ENCODE measurements at places on chromosomes 3 and 15.

- DNase-seq = no peak
Observed at GRCh38 chr15:101305820-101306255, 10.8 kb upstream of the SNRPA1 start.

- DNase-seq = no peak
Observed at GRCh38 chr3:34198309-34198708, 399.9 kb downstream of the PDCD6IP start.

DNA sequence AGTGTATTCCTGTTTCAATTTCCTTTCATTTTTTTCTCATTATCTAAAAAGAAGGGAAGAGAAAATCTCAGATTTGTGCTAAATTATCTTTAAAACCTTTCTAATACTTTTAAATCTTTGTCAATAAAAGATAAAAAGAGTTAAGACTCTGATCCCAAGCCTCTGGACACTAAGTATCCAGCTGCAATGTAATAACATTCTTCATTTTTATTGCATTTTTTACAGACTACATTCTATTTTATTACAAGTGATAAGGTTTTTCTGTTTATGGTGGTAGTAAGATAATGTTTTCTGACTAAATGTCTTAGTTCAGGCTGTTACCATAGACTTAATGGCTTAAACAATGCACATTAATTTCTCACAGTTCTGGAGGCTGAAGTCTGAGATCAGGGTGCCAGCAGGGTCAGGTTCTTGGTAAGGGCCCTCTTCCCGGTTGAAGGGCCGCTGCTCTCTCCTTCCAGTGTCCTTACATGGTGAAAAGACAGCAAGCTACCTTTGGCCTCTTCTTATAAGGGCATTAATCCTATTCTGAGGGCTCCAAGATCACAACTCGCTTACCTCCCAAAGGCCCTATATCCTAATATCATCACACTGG is 19.7 kb downstream of the KCNAB1 start:
- no peak for DNase-seq

GRCh38 chr3:126166009-126166408 is 14.4 kb downstream of the ALDH1L1 start:
- no peak for DNase-seq

DNA sequence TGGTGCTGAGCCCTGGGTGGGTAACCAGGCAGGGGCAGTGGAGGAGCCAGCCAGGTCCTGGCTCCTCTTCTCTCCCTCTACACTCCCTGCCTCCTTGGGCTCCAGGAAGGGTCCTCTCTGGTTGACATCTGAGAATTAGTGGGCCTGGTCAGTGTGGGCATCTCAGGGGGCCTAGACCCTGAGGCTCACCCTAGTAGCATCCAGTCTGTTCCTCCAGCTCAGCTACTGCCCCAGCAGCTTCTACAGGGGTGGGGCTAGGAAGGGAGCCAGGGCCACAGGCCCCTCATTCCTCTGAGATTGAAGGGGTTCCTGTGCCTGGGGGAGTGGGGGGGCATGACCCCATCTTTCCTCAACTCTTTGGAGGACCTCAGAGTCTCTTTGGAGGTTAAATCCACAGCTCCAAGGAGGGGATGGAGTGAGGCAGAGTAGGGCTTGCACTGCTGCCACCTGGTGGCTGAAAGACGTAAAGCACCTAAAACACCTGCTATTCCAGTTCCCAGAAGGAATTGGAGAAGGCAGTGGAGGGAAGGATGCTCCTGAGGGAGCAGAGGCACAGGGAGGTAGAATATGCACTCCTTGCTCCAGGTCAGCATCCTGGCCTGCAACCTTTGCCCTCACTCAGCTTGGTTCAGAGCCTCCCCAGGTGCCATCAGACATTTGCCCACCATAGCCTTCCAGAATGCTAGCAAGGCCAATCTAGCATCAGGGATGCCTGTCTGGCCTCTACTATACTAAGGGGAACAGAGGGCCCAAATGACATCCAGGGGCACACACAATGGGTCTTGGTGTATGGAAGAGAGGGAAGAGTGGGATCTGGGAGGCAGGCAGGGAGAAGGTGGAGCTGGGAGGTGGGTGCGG is 25.1 kb downstream of the C3orf18 start:
- DNase-seq = peak; percentile 58

DNA sequence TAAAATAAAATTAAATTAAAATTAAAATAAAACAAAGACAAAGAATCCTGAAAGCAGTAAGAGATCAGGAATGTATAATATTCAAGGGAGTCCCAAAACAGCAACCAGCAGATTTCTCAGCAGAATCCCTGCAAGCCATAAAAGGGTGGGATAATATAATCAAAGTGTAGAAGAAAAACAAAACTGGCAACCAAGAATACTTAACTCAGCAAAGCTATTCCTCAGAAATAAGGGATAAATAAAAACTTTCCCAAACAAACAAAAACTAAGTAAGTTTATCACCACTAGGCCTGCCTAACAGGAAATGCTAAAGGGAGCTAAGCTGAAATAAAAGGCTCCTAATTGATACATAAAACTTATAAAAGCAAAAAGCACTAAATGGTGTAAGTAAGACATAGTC is 29.8 kb downstream of the THBS1 start:
- no peak for DNase-seq

DNA sequence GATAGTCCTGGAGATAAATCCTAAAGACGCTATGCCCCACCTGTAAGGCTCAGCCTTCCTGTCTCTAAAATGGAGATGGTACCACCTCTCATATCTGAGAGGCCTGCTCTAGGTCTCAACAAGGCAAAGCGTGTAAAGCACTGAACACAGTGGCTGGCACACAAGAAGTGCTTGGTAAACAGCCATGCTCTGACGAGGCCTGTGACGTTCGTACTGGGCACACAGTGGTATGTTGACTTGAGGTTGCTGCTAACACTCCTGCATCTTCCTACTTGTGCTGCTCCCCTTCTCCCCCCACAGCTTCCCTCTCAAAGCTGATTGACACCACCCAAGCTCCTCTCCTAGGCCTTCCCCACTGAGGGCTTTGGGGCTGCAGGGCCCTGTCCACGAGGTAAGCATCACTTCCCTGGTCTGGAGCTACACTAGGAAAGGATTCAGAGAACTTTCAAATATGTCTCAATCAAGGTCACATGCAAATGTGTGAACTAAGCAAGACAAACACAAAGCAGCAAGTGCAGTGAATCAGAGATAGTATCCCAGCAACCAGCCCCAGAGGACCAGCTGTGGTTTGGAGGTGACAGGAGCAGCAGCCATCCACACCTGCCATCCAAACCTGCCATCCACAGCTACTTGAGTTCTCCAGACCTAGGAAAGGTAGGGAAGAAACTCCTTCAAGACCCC is 177.5 kb downstream of the STT3B start:
- peak; percentile 13 for DNase-seq

GRCh38 chr3:13231781-13232666 is 158.8 kb upstream of the IQSEC1 start:
- no peak for DNase-seq

DNA sequence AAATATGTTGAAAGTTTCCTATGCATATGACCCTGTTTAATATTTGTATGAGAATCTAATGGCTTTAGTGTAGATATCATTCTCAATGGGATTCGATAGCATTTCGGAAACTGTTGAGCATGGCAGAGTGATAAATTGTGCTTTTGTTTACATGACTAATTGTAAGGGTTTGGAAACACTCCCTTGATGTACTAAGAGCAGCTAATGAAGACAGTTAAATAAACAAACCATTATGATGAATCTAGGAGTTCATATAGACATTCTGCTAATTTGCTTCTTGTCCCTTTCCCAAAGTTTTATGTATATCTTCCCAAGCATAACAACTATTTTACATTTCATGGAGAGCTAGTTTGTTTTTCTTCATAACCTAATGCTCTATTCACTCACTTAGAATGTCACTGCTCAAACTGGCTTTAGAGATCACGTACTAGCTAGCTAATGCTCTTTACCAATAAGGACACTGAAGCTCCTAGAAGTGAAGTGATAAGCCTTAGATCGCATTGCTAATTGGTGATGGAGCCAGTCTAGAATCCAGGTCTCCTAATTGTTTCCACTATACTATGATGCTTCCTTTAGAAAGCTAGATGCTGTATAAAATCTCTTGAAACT is 140.8 kb downstream of the TP63 start:
- peak; percentile 2 for DNase-seq

GRCh38 chr3:31096661-31097395 is 202.4 kb upstream of the GADL1 start:
- DNase-seq = no peak

DNA sequence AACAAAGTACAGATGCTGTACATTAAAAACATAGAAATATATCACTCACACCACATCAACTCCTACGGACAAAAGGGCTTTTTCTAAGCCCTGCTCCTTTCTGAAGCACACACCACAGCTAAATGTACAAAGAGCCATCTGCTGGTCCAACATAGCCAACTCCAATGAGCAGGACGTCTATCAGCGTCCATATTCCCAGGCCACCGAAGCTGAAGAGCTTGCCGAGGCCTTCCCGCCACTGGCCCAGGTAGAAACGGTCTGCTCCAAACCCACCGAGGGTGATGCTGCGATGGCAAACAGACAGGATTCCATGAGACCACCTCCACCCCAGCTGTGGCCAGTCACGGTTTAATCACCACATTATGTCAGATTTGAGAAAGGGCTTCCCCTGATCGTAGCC is 9.8 kb downstream of the TM2D3 start:
- DNase-seq = no peak

DNA sequence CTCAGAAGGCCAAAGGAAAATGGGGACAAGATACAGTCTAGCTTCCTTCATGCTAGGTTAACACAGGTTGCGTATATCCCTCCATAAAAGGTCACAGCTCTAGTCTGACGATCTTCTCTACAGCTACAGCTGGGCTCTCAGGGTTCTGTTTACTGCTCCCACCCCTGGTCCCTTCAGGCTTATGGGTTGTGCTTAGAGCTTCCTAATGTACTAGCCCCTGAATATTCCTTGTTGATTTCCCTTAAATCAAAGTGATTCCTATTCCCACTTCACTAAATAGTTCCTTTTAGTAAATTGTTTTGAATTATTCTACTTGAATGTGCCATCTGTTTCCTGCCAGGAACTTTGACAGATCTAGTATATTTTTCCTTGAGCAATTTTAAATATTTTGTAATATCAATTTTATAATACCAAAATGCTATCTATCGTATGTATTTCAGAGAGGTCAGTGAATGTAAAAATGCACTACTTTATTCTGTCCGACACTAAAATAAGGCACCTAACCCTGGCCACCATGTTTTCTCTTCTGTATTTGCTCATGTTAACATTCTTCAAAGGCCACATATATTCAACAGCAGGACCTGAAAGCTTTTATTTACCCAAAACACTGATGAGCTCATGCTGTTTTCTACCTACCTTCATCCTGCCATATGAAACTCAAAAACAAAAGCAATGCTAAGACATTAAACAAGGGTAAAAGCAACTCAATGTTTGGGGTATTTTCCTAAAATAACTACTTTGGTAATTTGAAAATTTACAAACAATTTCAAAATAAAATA is 92.8 kb upstream of the TGFBR2 start:
- no peak for DNase-seq

GRCh38 chr15:93557696-93558095 is 468.7 kb upstream of the RGMA start:
- no peak for DNase-seq

GRCh38 chr3:157606011-157606851 is 103.0 kb upstream of the VEPH1 start:
- peak; percentile 68 for DNase-seq

DNA sequence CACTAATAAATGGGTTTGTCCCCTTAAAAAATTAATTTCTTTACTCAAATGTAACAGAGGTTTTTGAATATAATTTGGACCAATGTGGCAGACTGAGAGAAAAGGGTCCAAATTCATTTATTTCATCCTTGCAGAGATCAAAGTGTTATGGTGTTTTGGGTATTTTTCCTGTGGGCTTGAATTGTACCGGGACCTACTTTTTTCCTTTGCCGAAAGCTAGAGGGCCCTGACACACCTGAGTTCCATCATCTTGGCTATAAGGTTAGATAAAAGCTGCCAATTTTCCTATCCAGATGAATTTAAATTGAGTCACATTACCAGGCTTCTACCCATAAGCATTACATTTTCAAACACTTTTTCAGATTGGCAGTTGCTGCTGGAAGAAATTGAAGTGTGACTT is 908 bp downstream of the CCNB2 start:
- no peak for DNase-seq

DNA sequence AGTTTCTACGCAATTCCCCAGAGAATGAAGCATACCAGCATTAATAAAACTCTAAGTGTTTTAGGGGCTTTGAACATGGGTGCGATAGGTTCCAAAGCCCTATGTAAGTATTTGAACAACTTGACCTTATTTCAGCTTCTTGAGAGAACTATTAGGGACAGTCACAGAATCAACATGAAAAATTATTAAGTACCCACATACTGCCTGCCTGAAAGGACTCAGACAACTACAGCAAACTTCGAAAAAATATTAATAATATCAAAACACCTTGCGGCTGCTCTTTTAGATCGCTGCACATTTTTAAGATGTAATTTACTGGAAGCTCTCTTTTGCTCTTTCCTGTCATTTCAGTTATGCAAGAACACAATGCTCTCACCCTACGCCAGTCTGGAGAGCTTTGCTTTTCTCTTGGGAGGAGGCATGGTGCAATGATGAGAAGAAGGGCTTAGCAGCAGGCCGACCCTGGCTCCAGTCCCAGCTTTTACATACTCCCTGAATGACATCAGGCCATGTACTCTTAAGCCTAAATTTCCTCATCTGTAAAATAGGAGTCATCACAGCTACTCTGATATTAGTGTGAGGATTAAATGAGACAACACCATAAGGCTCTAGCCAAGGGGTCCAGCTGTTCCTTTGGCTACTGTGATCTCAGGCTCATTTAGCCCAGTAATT is 640.7 kb downstream of the FHIT start:
- DNase-seq = peak; percentile 94

GRCh38 chr3:137012097-137012501 is 54.3 kb downstream of the IL20RB start:
- DNase-seq = peak; percentile 15

DNA sequence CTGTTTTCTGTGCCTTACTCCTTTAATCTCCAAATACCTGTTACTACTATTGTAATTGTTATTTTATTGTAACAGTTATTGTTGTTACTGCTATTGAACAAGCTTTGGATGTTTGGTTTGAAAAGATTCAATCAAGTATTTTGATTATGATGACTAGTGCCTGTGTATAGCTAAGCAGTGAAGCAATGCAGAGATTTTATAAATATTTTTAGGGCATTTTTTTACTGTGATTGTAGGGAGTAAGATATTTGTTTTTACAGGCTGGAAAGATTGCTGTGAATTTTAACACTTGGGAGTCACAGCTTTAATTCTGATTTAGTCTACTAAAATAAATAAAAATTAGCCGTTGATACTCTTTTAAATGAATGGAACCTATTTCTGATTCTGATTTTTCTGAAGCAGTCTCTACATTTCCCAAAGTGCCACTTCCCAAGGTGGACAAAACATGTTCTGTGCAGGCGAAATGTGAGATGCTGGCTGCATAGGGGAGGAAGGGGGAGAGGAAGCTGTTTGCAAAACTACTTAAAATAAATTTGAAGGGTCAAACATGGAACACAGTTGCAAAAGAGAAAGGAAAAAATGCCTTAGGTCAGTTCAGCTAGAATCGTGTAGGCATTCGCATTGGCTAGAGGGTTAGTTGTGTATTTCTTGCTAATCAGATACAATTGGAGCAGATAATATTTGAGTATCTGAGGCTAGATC is 25.7 kb downstream of the EEFSEC start:
- DNase-seq = no peak
